ENCODE measurements at places on chromosomes 2 and 18. TPM values are rescaled to one million over a fixed set of nuclear protein-coding genes. Genes with fewer than 3 reads are reported as not detected.

Gene MPPE1
- 56.2 TPM for polyA plus RNA-seq

Gene FEV
- not detected for polyA plus RNA-seq

Gene NPAS2
- polyA plus RNA-seq, result 1.7 TPM

Gene PROC
- not detected for polyA plus RNA-seq

Gene MALT1
- polyA plus RNA-seq, result 0.45 TPM

Gene ALPI
- polyA plus RNA-seq, result not detected

Gene ZEB2
- 9.3 TPM for polyA plus RNA-seq

Gene CROCC2
- not detected for polyA plus RNA-seq

Gene COL3A1
- polyA plus RNA-seq, result 0.73 TPM

Gene TMEM178A
- 21.4 TPM for polyA plus RNA-seq

Gene PCARE
- polyA plus RNA-seq, result 0.22 TPM

Gene GAD1
- polyA plus RNA-seq, result 427 TPM

Gene OLA1
- polyA plus RNA-seq, result 289 TPM

Gene DPP10
- polyA plus RNA-seq, result 219 TPM

Gene CAPN14
- 0.14 TPM for polyA plus RNA-seq
